ENCODE measurements at places on chromosomes 4 and X.
A peak's percentile ranks its signal among the peaks of the same experiment; 100 is the strongest.

GRCh38 chr4:82623121-82623683, 61.4 kb upstream of the TMEM150C start:
- no peak for DNase-seq

DNA sequence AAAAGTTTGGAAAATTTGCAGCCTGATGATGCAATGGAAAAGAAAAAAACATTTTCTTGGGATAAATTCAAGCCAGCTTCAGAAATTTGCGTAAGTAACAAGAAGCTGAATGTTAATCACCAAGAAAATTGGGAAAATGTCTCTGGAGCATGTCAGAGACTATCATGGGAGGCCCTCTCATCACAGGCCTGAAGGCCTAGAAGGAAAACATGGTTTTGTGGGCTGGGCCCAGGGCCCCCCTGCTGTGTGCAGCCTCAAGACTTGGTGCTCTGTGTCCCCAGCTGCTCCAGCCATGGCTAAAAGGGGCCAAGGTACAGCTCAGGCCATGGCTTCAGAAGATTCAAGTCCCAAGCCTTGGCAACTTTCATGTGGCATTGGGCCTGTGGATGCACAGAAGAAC, 1049.8 kb upstream of the GRIA3 start:
- no peak for DNase-seq

DNA sequence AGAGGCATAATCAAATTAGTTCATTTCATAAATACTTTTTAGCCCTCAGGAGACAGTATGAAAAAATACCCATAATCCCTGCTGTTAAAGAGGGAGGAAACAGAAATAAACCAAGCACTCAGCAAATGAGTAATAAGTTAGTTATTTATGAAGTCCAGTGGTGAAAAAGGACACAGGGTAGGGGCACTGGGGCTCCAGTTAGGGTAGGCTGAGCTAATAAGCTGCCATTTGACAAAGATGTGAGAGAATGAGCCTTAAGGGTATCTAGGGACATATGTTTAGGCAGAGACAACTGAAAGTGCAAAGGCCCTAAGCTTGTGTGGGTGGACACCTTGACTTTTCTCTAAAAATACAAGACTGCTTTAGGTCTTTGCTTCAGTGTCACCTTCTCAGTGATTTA, 94.4 kb downstream of the IL15 start:
- DNase-seq = no peak

DNA sequence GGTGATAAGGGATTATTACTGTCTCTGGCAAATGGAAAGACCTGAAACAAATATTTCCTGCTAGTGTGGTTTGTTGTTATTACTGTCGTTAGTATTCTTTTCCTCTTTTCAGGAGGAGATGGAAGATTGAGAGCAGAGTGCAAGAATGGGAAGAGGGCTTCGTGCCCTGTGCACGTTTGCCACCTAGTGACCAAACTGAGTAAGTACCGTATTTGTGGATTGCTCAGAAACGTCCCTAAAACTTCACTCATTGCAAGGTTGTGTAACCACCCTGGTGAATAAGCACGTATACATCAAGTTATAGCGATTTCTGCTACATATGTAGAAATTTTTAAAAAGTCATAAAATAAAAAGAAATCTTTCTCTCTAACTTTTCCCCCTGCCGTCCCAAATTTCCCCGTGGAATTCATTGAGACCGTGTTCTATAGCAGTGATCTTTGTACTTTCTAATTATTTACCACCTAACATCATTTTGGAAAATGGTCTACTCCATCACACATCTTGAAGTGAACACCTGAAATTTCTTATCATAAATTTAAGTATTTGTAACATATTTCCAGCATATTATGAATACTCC, 24.3 kb downstream of the LINC00632 start:
- DNase-seq = peak; percentile 61

- no peak for DNase-seq
Observed at GRCh38 chrX:20397587-20397986, 130.9 kb upstream of the RPS6KA3 start.

DNA sequence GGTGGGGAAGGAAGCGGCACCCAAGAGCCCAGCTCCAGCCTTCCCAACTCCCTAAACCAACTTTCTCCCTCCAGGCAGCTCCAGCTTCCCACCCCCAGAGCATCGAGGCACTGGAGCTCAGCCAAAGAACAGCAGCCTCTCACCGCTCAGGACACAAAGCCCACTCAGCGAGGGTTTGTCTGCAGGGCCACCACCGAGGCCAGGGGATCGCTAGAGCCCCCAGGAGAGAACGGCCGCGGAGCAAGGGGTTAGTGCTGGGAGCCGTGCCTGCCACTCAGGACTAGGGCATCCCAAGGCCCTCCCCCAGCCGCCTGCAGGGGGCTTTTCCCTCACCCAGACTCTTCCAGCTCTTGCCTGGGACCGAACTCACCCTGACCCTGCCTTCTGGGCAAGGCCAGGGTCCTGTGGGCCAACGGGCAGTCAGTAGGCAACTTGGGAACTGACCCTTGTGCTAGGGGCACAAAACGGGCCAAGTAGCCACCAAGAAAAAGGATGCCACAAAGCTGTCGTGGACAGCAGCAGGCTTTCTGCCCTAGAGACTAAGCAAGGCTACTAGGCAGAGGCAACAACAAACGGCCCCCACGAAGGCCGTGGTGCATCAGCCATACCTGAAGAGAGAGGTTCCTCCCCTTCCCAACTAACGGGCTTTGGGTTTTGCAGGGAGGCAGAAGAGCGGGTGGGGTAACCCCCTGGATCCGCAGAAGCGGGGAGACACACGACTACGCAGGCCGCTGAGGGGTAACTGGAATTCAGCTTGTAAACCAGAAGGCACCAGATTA, 2.3 kb downstream of the HCFC1 start:
- no peak for DNase-seq
